ENCODE measurements at places on chromosomes 16 and 17.

DNA sequence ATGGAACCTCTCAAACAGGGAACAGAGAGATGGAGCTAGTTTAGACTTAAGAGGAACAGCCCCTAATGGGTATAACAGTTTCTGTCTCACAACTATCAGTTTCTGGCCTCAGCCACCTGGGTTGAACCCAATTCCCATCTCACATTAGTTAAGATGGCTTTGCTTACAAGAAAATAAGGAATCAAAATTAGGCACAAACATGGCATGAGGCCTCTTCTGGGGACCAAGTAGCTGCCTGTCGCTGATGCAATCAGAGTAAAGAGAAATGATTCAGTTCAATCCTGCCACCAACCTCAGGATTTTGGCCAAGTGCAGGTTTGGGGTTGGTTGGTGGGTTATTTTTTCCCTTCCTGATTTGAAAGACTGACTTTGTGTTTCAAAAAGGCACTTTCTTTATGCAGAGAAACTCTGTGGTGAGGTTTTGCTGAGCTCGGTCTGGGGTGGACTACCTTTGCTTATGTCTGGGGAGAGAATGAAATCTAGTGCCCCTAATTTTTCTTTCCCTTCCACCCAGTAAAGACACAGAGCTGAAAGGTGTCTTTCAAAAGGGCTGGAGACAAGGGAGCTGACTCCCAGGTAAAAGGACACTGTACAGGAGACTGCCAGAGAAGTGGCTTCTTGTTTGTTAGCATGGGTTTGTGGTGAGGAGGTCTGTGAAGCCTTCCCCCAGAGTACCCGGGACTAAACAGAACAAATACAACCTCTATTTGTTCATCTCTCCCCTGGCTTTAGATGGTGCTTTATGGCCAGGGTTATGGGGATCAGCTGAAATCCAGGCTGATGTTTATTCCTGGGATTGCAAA, 44.8 kb upstream of the NFAT5 start:
- peak; percentile 56 for DNase-seq

GRCh38 chr16:89567656-89568594, 7.4 kb downstream of the RPL13 start:
- DNase-seq: no peak

- no peak for DNase-seq
Observed at GRCh38 chr17:21419299-21420239, 43.4 kb downstream of the KCNJ12 start.

DNA sequence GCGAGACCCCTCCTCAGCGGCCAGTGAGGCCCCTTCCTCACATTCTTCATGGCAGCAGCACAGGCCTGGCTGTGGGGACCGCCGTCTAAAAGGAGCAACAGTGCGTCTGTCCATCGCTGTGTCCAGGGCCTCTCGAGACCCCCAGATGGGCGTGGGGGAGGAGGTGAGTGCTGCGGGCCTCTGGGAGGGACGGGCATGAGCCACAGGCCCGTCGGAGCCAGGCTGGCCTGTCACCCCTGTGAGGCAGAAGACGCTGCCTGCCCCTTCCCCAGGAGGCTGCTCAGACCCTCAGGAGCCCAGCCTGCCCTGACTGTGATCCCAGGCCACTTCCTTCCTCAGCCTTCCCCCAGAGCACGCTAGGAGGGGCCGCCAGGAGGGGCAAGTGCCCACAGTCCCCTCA, 2.1 kb upstream of the PYCR1 start:
- DNase-seq: no peak

- no peak for DNase-seq
Observed at GRCh38 chr16:84155771-84156170, 10.7 kb downstream of the DNAAF1 start.

DNA sequence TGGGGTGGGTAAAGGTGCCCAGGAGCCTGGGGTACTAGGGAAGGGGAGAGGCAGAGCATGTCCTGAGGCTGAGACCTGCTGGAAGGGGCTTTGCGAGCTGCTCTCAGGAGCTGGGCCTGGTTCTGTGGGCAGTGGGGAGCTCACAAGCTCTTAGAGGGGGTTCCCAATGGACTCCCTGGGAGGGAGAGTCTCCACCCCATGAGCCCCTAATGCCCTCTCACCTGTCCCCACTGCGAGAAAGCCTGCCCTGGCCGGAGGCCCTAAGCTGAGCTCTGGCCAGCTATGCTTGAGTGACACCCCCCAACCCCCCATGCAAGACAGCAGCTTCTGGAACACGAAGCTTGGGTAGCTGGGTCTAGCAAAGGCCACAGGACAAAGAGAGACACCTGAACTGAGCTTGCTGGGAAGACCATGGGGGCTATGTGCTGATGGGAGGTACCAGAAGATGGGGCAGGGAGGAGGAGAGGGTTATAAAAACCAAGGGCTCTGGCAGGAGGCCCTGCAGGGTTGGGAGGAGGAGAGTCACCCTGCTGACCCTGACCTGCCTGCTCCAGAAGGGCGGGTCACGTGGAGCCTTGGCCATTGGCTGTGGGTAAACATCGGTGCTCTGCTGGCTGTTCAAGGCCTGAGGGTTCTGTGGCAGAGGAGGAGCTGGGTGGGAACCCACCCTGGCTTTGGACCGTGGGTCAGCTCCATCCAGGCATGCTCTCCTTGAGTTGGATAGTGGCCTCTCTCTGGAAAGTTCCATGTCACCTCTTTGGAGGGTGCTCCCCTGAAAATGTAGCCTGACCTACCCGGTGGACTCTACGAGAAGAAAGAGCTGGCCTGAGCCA, 106.7 kb downstream of the RAB11FIP4 start:
- no peak for DNase-seq

GRCh38 chr16:9836118-9836736, 346.0 kb downstream of the GRIN2A start:
- no peak for DNase-seq

DNA sequence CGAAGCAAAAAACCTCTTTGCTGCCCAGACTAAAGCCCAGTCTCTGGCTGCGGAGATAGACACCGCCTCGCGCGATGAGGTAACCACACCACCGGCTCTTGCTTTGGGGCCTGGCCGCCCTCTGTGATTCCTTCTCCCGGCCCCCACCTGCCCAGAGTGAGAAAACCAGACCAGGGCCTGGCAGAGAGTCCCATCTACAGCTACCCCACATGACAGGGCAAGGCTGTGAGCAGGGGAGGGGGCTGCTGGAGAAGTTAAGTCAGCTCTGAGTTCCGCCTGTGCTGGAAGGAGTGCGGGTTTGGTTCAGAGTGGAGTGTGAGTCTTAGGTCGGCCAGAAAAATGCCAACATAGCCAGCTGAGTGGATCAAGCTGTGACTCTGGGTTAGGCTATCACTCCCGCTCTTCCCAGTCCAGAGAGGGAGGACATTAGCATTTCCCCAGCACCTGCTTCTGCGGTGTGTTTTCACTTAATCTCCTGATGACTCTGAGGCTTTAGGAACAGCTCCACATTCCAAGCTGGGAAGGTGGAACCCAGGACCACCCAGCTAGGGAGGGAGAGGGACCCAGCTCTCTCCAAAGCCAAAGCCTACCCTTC, 139.0 kb downstream of the RAB11FIP4 start:
- no peak for DNase-seq

GRCh38 chr16:340370-341091, 12.0 kb downstream of the AXIN1 start:
- no peak for DNase-seq

- no peak for DNase-seq
Observed at GRCh38 chr17:15124264-15124595, 140.9 kb downstream of the PMP22 start.

DNA sequence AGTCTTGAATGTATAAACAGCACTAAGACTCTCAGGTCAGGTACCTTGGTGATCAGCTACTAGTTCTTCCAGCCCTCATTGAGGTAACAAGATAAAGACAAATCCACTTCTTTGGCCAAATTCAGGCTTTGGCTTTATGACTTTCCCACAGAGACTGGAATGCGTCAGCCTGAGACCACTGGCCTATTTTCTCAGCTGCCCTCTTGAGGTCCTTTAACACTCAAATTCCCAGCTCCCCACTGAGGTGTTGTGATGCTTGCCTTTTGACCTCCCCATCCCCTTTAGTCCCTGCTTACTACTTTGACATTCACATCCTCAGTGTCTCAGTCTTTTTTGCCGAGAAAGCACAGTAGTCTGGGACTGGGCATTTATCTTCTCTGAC, 10.6 kb downstream of the TNFAIP1 start:
- no peak for DNase-seq

DNA sequence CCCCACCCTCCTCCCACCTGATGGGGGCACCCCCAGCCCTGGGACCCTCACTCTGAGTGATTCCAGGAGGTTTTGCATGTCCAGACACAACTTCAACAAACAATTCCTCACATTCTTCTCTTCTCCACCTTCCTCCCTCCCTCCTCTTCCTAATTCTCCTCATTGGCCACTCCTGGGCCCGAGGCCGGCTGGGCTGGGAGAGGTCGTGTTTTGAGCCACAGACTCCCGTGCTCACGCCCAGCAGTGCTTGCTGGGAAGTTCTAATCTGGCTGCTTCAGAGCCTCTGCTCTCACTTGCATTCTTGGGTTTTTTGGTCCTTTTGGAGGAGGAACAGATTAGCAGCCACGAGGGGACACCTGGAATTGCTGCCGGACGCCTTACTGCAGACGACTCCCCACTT, 157.0 kb downstream of the NTN1 start:
- DNase-seq: no peak

GRCh38 chr17:22600644-22601298, 908.4 kb downstream of the KCNJ18 start:
- no peak for DNase-seq

GRCh38 chr16:51407921-51408320, 256.9 kb upstream of the SALL1 start:
- no peak for DNase-seq

DNA sequence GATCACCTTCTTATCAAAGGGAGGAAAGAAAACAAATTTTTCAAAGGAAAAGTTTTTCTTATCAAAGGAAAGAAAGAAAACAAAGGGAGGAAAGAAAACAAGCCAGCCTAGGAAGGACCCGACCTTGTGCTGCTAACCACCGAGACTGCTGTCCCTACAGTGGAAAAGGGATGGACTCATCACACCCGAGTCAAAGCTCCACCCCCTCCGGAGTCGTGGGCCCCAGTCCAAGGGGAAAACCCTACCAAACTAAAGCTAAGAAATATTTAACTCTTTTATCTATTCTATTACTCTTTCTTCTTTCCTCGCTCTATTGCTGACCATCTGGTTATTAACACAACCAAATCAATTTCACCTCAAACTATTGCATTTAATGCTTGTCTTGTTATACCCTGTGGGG, 6.1 kb upstream of the ENDOV start:
- DNase-seq: no peak

DNA sequence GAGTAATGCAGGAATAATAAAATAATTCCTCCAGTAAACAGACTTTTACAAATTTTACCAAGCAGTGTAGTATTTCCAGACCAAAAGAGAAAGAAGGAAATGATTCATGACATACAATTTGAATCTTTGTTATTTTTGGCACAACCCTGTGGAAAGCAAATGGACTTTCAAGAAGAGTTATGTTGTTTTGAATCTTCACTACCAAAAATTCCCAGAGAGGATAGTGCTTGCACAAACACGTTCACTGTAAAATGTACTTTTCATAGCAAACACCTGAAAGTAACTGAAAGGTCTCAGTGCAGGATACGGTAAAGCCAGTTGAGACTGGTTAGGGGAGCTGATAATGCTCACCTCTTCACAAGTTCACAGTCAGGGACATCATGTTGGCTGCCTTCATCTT, 107.1 kb downstream of the USP22 start:
- DNase-seq: no peak

GRCh38 chr17:11690681-11691080, 92.4 kb downstream of the DNAH9 start:
- DNase-seq: no peak

GRCh38 chr16:50842013-50842505, 100.2 kb downstream of the CYLD start:
- DNase-seq: no peak

DNA sequence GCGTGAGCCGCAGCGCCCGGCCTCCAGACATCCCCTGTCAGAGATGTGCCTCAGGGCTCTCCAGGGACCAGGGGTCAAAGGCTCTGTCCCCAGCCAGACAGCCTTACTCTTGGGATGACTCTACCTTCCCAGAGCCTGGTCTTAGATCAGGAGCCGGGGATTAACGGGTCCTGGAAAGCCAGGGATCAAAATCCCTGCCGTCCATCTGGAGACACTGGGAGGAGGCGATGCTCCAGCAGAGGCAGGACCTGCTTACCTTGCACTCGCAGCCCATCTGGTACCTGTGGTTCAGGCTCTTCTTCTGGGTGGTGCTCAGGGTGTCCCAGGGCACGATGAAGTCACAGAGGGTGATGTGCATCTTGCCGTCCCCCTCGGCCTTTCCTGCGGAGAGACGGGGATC, 16.7 kb upstream of the USP36 start:
- no peak for DNase-seq

- no peak for DNase-seq
Observed at GRCh38 chr17:43456661-43457361, 27.0 kb upstream of the DHX8 start.

DNA sequence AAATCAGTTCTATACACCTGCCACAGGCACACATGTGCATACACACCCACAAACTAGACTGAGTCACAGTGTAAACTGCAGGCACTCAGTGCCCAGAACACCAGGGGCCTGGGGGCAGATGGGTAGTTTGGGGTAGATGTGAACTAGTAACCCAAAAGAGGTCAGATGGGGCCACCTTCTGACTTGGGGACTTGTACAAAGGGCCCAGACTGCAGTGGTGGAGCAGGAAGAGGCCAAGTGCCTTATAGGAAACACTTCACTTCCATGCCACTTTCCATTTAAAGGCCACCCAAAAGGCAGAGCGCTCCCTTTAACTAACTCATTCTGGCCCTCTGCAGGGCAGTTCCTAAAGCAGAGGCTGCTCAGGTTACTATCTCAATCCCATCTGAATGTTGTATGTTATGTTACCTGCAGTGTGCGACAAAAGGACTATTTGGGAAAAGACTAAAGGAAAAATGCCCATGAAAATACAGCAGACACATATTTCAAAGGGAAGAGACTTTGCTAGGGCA, 27.8 kb upstream of the ERN1 start:
- no peak for DNase-seq

- DNase-seq: no peak
Observed at GRCh38 chr17:82633343-82633742, 14.9 kb downstream of the WDR45B start.

DNA sequence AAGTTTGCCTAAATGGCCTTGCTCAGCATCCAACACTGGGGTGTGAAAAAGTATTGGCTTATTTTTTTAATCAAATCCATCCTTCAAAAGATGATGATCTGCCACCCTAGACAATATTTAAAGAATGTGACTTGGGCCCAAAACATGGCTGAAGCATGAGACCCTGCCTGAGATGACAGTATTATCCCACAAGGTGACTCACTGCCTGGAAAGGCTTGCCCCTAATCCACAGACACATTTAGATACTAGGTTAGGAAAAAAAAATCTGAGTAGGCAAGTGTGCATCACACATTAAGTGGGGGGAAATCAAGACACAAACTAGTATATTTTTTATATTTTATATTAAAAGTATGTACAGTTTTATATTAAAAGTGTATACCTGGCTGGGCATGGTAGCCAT, 38.4 kb downstream of the TOM1L2 start:
- DNase-seq: no peak

GRCh38 chr17:63150490-63150889, 184.5 kb downstream of the TANC2 start:
- DNase-seq: no peak

GRCh38 chr16:80894091-80894490, 89.7 kb upstream of the CDYL2 start:
- DNase-seq: no peak
